ENCODE measurements at places on chromosomes 16 and 17.

DNA sequence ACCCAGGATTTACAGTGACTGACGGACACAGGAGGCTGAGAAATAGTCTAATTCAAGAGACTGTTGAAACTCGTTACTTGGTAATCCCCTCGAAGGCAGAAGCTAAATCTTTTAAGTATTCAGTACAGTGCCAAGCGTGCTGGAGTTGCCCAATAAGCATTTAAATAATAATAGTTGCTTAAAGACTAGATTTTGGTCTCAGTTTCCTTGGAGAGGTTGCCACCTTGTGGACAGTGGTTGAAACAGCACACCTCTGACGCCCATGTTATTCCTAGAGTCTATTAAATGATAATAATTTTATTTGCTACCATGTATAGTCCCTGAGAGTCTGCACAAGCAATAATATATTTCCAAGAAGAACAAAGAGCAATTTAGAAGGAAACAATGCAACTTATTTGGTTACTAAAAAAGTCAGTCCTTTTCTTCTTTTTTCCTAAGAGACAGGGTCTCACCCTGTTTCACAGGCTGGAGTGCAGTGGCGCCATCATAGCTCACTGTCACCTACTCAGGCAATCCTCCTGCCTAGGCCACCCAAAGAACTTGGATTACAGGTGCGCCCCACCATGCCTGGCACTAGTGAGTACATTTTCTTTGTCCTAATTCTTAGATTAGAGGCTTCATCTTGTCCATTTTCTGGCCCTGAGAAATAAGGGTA lies 138.0 kb upstream of the NUDT7 start:
- DNase-seq: no peak

GRCh38 chr17:5135726-5136579 lies 20.1 kb downstream of the USP6 start:
- DNase-seq: no peak

GRCh38 chr17:28385037-28385400 lies 13.5 kb downstream of the SARM1 start:
- DNase-seq: no peak

DNA sequence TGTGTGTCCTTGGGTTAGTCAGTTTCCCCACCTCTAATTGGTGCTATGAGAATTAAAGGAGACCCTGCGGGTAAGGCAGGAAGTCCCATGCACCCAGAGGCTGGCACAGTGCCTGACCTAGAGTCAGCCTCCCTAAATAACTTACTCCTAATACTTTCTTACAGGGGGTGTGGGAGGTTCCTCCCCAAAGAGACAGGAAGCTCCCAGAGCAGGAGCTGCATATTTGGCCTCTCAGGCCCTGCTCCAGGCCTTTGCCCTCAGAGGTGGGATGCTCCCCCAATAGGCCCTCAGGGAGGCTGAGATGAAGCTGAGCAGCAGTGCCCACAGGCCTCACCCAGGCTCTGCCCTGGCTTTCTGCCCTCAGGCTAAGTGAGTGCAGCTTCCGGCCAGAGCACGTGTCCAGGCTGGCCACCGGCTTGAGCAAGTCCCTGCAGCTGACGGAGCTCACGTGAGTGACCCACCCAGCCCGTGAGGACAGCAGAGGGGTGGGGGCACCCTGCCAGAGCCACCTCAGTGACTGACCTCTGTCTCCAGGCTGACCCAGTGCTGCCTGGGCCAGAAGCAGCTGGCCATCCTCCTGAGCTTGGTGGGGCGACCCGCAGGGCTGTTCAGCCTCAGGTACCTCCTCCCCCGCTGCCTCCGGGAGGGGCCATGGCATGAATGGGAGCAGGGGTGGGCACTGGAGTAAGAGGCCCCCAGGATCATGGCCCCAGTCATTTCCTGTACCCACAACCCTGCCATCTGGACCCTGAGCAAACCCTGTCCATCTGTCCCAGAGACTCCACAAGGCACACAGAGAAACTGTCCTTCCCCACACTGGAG lies 31.1 kb upstream of the CPNE2 start:
- DNase-seq: no peak

DNA sequence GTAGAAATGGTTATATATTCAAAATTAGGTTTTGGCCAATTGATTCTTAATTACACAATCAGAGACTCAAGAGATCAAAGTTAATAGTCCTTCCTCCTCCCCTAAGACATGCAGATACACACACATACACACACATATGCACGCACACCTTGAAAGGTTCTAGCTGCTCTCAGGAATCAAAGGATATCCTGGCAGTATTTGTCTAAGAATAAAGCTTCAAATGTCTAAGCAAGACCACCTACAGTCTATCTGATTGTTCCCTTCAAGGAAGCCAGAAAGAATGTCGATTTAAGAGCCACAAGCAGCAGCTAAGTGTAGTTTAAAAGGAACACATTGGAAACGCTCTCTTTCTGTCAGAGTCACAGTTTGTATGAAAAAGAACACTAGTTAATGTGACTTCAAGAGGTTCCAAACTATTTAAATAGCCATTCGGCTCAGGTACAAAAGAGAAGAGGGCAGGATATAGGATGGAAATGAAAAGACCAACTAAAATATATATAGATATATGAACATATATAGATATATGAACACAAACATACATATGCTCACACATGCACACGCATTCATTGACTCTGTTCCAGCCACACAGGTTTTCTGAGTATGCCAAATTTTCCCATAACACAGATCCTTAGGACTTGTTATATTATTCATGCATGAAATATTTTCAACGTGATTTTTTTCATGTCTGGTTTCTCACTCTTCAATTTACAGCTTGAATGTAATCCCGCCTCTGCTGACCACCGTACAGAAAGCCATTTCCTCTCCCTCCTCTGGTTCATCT lies 79.0 kb downstream of the CDH8 start:
- no peak for DNase-seq

- no peak for DNase-seq
Observed at GRCh38 chr16:16166085-16166484, 57.2 kb downstream of the ABCC6 start.
